ENCODE measurements at places on chromosomes 1 and 21. TPM values are rescaled to one million over a fixed set of nuclear protein-coding genes. Genes with fewer than 3 reads are reported as not detected.

GRCh38 chr21:43269957-43270705, 101.3 kb downstream of the CRYAA start:
- DNase-seq = no peak

- no peak for DNase-seq
Observed at GRCh38 chr1:214476986-214477870, 74.2 kb downstream of the PTPN14 start.

DNA sequence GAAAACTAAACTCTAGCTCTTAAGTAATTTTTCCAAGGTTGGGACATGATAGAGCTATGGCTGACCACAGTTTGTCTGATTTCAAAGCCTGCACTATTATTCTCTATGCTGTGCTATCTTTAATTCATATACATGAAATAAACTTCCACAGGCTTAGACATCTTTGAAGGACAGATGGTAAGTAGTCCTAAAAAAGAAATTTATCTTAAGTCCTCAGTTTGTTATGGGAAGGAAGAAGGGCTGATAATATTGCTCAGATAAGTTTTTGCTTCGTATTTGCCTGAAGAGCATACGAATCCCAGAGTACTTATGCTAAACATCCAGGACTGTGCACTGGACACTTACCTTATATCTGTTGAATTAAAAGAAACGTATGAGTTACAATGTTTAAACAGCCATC, 39.6 kb downstream of the VCAM1 start:
- DNase-seq = no peak

MSH4 gene
- total RNA-seq = 0.38 TPM

NASP gene
- total RNA-seq = 233 TPM
